Activated CD8-positive, alpha-beta memory T cell treated with anti-CD3 and anti-CD28 coated beads for 1 hour (primary cell): ENCODE measurements at places on chromosomes 2 and 18.

GRCh38 chr2:174699993-174700766 is 64.1 kb downstream of the CHRNA1 start:
- no peak for DNase-seq

- no peak for DNase-seq
Observed at GRCh38 chr2:26897807-26898479, 50.0 kb downstream of the DPYSL5 start.

DNA sequence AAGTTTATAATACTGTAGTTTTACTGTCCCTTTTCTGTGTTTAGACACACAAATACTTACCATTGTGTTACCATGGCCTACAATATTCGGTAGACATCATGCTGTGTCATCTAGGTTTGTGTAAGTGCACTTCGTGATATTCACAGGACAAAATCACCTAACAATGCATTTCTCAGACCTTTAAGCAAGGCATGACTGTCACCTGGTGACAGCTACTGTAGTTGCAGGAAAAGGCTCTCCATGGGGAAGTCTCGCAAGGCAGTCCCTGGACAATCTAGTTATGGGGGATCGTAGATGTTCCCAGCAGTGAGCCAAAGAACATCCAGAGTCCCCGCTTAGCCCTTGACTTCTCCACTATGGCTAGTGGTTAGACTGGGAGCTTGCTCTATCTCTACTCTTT is 73.1 kb downstream of the EIF2AK3 start:
- no peak for DNase-seq

GRCh38 chr2:128473175-128474035 is 154.7 kb upstream of the HS6ST1 start:
- DNase-seq = no peak

- DNase-seq = no peak
Observed at GRCh38 chr2:239726631-239727181, 298.4 kb downstream of the NDUFA10 start.

GRCh38 chr18:8834881-8835280 is 129.5 kb downstream of the MTCL1 start:
- DNase-seq = no peak

- DNase-seq = no peak
Observed at GRCh38 chr2:210315015-210315788, at the start of gene MYL1. Gene MYL1, minus strand, starts transcription at chr2:210315174. Its CDS starts 132 bp downstream, at chr2:210315042.

DNA sequence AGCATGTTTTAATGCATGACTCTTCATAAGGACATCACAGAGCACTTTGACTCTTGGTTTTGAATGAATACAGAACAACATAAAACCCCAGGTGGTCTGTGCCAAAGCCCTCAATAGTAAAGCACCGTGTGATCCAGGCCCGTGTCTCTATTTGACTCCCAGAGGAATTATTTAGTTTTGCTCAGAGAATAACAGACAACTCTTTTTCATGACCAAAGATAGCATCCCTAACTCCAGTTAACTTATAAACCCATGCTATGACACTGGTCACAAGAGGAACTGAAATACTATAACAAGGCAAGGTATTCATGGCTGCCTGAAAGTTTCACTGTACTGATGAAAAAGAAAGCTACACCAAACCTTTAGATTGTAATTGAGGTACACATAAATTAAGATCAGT is 128.4 kb downstream of the IKZF2 start:
- no peak for DNase-seq

DNA sequence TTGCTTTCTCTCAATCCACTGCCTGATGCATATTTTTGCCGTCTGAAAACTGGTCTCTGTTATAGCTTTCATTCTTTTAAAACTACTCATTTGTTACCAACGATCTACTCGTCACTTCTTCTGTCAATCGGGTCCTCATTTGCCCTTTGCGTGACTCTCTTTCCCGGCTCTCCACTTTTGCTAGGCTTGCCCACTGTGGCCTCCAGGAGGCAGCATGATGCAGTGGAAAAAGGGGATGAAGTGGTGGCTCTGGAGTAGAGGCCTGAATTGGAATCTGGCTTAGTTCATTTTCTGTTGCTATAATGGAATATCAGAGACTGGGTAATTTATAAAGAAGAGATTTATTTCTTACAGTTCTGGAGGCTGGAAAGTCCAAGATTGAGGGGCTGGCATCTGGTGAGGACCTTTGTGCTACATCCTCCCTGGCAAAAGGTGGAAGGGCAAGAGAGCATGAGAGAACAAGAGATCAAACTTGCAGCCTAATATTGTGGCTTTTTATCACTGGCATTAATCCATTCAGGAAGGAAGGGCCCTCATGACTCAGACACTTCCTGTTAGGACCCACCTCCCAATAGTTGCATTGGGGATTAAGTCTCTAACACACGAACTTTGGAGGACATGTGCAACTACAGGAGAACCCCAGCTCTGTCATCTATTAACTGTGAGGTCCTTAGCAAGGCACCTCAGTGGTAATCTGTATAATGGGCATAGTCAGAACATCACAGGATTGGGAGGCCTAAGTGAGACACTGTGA is 15.4 kb downstream of the GDF7 start:
- no peak for DNase-seq

- no peak for DNase-seq
Observed at GRCh38 chr2:69578198-69578540, 65.4 kb downstream of the AAK1 start.

- DNase-seq = no peak
Observed at GRCh38 chr2:172251231-172251630, 148.5 kb upstream of the DLX2 start.

GRCh38 chr2:4678927-4679326 is 975.6 kb downstream of the DCDC2C start:
- DNase-seq = no peak
